ENCODE measurements at places on chromosomes 11 and 22. TPM values are rescaled to one million over a fixed set of nuclear protein-coding genes. Genes with fewer than 3 reads are reported as not detected.
A peak's percentile ranks its signal among the peaks of the same experiment; 100 is the strongest.

CDHR5 gene
- total RNA-seq = not detected

FREY1 gene
- 1.6 TPM for total RNA-seq

RNF26 gene
- 7.1 TPM for total RNA-seq

SCN3B gene
- not detected for total RNA-seq

PRR14L gene
- total RNA-seq = 28.5 TPM

HBB gene
- total RNA-seq = not detected

MGAT3 gene
- 0.27 TPM for total RNA-seq

INPP5J gene
- total RNA-seq = under 0.01 TPM

SYT13 gene
- total RNA-seq = not detected

STK33 gene
- 1.1 TPM for total RNA-seq

PLEKHA7 gene
- total RNA-seq = 0.09 TPM

OR8U1 gene
- total RNA-seq = not detected

OR5A1 gene
- total RNA-seq = not detected

IL17REL gene
- total RNA-seq = not detected

MUC2 gene
- not detected for total RNA-seq

GRCh38 chr11:3926458-3927095 lies 71.1 kb downstream of the STIM1 start:
- DNase-seq = peak; percentile 30

DNA sequence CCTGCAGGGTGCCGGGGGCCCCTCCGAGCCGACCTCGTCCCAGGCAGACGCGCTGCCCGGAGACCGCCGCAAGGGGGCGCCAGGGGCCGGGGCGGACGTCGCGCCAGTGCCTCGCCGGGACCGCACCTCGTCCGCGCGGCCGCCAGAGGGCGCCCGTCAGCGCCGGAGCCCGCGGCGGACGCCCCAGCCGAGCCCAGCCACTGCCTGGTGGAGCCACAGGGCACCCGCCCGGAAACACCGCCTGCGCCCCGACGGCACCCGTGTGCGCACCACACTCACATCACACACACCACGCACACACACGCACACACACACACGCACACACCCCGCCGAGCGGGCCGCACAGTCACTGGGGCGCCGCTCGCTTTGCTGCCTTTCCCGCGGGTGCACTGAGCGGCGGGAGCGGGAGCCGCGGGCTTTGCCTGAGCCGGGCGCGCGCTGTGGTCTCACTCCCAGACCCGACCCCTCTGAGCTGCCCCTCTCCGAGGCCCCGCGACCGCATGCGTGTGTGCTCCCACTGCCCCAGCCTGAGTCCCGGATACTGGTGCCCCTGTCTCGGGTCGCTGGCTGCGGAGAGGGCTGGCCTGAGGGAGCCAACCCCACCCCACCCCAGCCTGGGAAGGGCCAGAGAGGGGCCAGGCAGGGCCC lies 449.3 kb downstream of the OPCML start:
- DNase-seq = no peak

DNA sequence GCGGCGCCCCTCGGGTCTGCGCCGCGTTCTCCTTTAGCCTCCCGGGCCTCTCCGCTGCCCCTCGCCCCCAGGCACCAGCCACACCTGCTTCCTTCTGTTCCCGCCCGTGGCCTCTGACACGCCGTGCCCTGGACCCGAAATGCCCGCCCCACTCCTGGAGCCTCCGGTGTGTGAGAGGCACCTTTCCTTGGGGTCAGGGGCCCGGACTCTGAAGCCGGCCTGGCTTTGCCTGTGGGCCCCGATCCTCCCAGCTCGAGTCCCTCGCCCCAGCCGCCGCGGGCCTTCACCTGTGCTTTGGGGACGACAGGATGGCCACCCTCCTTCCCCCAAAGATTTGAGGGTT lies 661 bp upstream of the CDPF1 start:
- DNase-seq = no peak

- peak; percentile 89 for DNase-seq
Measured at GRCh38 chr11:27406498-27407354, 43.7 kb upstream of the CCDC34 start.

- DNase-seq = peak; percentile 40
Measured at GRCh38 chr11:118996926-118997626, 862 bp upstream of the CENATAC start.

GRCh38 chr11:45655831-45656230 lies 9.6 kb downstream of the CHST1 start:
- DNase-seq = no peak

DNA sequence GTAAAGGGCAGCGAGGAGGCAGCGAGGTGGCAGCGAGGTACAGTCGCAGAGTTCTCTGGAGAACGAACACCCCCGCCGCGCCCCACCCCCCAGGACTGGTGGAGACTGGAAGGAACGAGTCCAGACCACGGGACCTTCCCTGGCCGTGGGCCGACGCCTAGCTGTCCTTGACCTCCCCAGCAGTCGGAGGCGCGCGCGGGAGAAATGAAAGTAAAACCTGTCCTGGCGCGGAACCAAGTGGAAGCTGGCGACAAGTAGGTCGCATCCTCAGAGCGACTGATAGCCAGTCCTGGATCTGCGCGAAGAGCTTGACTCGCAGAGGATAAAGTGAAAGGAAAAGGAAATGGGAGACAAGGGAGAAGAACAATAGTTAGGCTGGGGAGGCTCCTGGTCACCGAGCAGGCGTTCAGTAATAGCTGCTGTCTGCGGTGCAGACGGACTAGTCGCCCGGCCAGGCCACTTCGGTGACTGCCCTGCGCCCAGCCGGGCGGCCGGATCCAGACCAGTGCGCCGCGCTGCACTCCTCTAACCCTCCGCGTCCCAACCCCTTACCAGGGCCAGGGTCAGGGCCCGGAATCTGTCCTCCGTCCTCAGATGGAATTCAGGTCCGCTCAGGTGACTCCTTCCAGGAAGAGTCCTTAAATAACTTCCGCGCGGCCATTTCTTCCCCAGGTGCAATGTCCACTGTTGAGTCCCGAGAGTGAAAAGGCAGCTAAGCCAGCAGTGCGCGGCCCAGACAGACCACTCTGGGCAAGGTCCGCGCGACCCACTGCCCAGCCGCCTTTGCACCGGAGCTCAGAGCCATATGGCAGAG lies 1.9 kb upstream of the ADM start:
- DNase-seq = peak; percentile 66

DNA sequence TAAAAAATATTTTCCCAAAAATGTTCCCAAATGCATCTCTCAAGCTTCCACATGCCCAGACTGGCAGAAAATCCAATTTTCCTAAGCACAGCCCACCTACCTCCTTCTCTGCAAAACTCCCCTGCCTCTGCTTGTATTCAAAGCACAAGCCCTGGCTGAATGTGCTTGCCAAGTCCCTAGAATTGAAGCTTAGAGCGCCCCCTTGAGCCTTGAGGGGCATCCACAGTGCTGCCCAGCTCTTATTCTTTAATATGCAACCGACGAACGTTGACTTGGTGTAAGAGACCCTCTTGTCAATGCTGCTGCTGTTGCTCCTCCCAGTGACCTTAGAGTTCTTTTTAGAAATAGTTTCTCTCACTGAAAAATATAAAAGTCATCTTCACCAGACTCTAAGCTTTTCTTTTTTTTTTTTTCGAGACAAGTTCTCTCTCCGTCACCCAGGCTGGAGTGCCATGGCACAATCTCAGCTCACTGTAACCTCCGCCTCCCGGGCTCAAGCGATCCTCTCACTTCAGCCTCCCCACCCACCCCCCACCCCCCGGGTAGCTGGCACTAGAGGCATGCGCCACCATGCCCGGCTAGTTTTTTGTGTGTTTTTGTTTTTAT lies 63.5 kb upstream of the CAPRIN1 start:
- DNase-seq = peak; percentile 88

DNA sequence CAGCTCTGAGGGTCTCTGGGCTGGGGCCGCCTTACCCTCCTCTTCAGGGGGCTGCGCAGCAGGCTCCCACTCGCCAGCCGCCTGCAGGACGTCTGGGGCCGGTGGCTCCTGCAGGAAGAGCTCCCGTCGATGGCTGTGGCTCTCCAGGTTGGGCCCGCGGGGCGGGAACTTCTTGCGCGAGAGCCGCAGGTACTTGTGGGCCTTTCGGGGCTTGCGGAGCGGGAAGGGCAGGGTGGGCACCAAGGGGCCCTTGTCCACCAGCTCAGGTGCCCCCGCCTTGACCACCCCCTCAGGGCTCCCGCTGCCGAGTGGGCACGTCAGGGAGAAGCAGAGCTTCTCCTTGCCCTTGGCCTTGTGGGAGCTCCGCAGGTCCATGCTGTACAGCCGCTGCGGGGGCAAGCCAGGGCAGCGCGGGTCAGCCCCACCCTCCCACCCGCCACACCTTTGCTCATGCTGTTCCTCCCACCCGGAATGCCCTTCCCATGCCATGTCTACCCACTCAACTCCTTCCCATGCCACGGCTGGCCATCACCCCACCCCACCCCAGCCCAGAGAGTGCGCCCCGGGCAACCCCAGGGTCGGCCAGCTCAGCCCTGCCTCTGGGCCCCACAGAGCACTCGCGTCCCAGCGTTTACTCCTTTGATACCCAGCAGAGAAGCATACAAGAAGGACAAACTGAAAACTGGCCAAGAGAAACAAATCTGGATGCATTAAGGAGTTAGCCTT lies 18.0 kb downstream of the CBX7 start:
- no peak for DNase-seq

- peak; percentile 46 for DNase-seq
Measured at GRCh38 chr11:12808519-12808918, 134.3 kb downstream of the TEAD1 start.

GRCh38 chr22:48423481-48423911 lies 1404.2 kb downstream of the BRD1 start:
- peak; percentile 1 for DNase-seq

DNA sequence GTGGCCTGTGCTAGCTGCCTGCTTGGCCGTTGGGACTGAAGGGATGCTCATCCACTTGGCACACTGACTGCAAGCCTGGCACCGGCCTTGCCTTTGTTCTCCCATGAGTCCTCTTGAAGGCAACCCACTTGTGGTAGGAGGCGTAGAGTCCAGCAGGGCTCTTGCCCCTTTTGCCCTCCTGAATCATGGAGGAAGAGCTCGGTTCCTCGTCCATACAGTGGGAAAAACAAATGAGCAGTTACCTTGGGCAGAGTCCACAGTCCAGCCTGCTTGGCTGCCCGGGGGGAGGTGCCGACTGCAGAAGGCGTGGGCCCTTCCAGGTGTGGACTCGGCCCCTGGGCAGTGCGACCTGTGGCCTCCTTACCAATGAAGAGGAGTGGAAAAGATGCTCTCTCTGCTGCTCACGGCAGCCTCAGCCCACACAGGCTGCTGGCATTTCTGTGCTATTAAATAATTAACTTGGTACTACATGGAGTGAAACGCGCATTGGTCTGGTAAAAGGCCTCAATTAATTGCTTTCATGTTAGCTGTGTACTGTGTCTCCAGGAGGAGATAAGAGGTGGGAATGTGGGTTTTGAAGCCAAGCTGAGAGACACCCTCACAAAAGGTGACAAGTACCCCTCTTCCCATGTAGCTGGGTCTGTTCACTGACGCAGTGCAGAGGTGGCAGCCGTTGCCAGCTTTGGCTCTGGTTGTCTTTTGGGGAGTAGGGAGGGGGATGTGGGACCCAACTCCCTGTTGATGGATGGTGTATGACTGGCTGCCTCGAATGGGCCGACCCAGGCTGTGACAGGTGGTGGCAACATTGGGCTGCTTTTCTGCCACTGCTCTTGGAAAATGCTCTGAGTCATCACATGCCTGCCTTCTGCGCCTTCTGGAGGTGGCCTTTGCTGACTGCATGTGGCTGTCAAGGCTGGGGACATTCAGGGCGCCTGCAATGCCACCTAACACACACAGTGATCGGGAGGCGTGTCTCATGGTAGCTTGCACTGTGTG lies 26.8 kb upstream of the B3GAT1 start:
- no peak for DNase-seq

- peak; percentile 97 for DNase-seq
Measured at GRCh38 chr11:10490398-10491241, 35.6 kb downstream of the AMPD3 start.

DNA sequence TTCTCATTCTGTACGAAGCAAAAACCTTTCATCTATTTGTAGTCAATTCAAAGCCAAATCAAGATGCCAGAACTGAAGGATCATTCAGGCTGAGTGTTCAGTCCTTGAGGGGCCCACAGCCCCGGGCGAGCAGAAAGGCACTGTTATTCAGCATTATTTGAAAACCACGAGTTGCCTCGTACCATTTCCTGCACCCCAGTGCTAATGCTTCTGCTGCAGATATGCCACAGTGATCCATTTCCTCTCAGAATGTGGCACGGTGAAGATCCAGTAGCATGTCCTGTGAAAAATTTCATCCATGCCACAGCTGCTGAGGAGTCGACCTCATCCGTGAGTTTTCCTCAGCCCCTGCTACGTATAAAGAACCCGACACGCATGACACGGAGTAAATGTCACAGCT lies 85.4 kb downstream of the OSBP2 start:
- no peak for DNase-seq

DNA sequence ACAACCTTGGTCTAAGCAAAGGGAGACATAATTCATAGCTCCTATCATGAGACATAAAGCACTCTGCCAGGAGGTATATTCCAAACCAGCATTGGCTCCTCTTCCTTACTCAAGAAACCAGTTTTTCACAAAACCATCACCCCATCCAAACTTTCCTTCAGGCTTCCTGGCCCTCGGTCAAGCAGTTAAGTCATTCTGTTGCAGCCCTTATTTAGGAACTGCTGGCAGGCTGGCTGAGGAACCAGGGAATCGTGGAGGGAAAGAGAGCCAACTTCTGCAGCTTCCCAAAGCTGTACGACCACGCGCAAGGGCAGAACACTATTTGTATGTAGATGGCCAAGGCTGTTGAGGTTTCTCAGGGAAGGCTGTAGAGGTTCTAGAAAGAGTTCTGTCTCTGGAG lies 680 bp downstream of the IFT46 start:
- peak; percentile 79 for DNase-seq

- DNase-seq = no peak
Measured at GRCh38 chr11:56782167-56782847, 33.8 kb upstream of the OR9G4 start.

DNA sequence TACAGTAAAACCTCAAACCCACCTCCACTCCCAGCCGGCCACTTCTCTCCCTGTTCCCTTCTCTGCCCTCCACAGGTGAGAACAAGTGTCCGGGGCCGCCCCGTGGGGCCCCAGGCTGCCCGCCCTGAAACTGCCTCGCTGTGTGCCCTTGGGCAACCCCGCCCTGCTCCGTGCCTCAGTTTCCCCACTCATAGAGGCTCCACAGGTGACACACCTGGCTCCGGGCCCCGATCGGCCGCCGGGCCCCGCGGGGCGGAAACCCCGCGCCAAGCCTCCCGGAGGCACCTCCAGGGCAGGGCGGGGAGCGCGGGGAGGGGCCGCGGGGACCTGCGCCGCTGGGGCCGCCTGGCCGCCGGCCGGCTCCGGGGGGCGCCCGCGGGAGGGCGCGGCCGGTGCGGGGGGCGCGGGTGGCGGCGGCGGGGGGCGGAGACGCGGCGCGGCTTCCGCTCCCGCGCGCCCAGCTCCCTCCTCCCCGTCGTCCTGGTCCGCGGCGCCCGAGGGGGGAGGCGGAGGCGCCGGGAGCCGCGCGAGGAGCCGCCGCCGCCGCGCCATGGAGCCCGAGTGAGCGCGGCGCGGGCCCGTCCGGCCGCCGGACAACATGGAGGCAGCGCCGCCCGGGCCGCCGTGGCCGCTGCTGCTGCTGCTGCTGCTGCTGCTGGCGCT lies at the start of gene LRP5:
Gene LRP5 (plus strand): TSS at position 475 of the 663 bp plus-strand sequence. CDS start 124 bp downstream, at position 599.
- DNase-seq = no peak

DNA sequence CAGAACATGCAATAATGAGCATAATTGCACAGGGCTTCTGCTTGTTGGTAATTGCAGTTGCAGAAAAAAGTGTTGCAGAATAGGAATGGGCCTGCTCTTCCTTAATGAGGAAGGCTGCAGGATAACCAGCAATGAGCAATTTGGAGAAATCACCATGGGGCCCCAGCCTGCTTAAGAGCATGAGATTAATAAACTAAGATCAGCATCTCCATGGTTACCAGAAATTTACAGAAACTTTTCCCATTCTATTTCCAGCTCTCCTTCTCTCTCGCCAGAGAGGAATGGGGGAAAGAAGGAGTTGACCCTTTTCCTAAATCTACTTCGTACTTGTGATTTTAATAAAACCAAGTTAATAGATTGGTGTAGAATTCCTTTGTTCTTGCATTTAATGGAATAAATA lies 80.9 kb upstream of the CSNK2A3 start:
- DNase-seq = no peak
